Stimulated activated CD8-positive, alpha-beta memory T cell treated with anti-CD3 and anti-CD28 coated beads, Interleukin-15, amount 100 ng/mL, for 4 hours (primary cell): ENCODE measurements at places on chromosomes 1 and 21.

DNA sequence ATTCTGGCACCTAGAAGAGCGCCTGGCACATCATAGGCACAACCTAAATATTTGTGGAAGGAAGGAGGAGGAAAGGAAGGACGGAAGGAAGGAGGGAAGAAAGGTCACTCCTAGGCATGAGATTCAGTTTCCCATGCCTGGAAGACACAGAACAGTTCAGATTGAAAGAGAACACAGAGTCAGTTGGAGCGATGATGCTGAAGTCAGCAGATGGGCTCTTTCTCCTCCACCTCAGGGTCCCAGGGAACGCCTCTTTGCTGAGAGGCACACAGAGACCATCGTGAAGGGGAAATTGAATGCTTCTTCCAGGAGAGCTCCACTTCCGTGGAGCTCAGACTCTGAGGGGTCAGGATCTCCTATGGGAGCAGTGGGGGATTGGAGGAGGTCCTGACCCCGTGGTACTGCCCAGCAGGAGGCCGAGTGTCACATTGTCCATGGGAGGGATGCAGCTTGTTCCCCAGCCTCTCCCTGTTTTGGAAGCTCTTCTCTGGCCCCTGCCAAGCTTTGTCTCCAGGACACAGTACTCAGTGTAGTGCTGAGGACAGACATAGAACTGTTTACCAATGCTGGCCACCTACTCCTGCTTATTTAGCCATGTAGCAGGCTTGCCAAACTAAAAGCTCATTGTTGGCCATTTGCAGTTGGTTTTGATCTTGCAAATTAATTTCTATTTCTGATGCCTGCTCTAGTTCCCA lies 2.4 kb downstream of the MYBPHL start:
- no peak for DNase-seq

GRCh38 chr1:117942293-117942692 lies 12.8 kb downstream of the WDR3 start:
- no peak for DNase-seq

- no peak for DNase-seq
These were observed 37.3 kb upstream of the ZNF644 start for GRCh38 chr1:91059157-91059556.

DNA sequence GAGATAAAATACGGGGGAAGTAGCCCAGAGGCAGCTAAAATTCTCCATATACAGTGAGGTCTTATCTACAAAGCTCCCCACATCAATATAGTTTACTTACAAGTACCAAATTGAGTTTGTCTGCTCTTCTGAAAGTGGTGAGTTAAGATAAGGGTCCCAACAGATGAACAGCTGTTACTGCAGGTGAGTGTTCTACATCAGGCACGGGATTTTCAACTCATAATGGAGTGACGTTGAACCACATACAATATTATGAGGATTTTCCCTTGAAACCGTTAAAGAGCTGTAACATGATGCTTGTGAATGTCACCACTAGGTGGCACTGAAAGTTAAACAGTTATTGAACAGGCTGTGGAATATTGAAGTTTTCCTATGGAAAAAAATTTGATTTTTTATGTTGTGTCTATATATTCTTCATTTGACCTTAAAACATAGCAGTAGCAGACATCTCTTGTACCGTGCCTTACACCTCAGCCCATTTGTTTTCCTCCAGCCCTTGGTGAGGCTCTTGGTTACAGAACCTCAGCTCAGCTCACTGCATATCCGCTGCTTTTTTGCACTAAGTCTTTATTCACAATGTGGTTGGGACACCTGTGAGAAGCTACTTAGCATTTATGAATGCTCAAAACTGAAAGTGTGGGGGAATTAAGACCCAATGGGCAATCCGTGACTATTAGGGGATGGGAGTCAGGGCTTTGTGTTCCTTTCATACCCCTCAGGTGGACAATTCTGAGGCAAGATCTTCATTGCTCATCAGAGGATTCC lies 23.2 kb downstream of the CD1D start:
- DNase-seq: no peak

DNA sequence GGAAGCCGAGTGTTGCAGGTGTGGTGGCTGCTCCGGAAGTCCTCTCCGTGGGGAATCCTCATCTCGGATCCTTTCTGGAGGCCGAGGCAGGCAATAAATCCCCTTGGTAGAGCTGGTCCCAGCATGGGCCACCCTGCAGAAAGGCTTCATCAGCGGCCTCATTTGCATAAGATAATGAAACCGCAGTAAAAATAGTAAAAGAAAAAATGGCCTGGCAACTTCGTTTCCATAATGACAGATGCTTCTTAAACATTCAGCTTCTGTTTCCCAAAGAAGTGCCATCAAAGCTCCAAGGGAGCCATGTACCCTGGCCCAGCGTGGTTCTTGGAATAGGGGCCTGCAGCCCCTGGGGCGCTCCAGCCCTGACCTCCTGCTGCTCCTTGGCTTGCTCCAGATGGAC lies 244.1 kb downstream of the GRIK3 start:
- DNase-seq: no peak

DNA sequence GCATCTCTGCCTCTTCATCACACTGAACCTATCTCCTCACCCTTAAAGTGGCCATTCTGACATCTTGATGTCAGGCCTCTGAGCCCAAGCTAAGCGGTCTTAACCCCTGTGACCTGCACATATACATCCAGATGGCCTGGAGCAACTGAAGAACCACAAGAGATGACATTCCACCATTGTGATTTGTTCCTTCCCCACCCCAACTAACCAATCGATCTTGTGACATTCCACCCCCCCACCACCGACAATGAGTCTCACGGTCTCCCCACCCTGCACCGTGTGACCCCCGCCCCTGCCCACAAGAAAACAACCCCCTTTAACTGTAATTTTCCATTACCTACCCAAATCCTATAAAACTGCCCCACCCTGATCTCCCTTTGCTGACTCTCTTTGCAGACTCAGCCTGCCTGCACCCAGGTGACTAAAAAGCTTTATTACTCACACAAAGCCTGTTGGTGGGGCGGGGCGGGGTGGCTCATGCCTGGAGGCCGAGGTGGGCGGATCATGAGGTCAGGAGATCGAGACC lies 21.0 kb upstream of the PINK1 start:
- DNase-seq: no peak

DNA sequence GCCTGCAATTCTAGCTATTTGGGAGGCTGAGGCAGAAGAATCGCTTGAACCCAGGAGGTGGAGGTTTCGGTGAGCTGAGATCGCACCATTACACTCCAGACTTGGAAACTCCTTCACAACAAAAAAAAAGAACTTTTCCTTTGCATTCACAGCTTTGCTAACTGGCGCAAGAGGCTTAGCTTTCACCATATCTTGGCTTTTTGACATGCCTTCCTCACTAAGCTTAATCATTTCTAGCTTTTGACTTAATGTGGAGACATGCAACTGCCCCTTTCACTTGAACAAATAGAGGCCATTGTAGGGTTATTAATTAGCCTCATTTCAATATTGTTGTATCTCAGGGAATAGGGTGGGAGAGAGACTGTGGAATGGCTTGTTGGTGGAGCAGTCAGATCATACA lies 8.7 kb downstream of the KPNA6 start:
- DNase-seq: no peak

GRCh38 chr1:8006037-8006963 lies 19.8 kb downstream of the ERRFI1 start:
- DNase-seq: no peak

- DNase-seq: no peak
These were observed 321.4 kb downstream of the DPYD start for GRCh38 chr1:97599447-97599846.

DNA sequence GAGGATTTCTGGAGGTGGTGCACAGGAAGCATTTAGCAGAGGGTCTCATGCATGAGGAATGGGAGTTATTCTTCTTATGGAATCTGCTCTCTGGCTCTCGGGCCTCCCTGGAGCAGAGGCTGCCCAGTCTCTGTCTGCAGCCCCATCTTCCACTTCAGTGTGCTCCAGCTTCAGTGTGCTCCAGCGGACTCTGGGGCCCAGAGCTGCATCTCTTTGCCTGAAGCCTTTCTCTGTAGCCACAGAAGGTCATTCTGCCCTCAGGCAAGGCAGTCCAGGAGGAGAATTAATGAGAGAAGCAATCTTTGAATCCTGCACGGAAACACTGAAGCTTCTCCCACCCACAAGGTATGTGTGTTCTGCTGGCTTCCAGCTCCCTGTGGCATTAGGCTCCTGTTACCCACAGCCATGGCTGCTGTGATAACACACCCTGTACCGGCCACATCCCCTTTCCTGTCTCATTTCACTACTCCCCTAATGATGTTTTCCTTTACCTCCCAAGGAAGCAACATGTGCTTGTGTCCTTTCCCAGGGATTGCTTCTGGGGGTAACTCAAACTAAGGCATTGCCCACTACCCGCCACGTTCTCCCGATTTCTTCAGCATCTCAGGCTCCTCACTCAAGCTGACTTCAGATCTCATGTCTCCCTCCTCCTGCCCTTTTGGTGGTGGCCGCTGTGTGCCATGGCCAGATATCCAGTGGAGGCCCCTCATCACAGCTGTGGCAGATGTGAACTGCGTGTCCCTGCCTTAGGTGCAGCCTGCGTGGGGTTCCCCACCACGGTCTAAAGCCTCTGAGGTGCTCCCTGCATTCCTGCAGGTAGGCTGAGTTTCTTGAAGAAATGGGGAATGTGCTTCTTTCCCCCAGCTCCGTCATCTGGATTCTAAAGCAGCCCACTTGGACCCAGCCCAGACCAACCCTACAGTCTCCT lies 181.2 kb upstream of the GALNT2 start:
- no peak for DNase-seq

DNA sequence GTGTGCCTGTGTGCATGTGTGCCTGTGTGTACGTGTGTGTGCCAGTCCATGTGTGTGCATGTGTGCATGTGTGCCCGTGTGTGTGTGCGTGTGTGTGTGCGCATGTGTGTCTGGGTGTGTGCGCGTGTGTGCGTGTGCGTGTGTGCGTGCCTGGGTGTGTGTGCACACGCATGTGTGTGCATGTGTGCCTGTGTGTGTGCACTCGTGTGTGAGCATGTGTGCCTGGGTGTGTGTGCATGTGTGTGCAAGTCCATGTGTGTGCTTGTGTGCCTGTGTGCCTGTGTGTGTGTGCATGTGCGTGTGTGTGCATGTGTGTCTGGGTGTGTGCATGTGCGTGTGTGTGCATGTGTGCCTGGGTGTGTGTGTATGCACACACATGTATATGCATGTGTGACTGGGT lies 28.7 kb upstream of the COL6A2 start:
- no peak for DNase-seq

DNA sequence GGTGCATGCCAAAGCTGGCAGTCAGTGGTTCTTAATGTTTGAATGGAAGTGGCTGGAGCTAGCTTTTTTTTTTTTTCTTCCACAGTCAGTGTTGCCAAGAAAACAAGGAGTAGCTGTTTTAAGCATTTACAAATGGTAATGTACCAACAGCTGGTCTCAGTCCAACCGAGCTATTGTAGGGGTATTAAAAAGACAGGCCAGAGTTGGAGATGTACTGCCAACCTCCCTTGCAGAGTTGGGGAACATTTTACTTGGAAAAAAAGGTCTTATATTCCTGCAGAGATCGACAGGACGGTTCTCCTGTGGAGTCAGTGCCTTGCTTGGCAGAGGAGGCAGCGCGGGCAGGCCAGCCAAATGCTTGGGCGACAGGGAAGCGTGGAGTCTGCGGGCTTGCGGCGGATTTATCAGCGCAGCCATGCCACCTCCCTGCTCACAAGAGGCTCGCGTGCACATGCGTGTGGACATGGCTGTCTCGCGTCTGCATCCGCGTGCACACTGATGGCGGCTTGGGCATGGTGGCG lies 338.1 kb downstream of the RPS6KC1 start:
- no peak for DNase-seq

DNA sequence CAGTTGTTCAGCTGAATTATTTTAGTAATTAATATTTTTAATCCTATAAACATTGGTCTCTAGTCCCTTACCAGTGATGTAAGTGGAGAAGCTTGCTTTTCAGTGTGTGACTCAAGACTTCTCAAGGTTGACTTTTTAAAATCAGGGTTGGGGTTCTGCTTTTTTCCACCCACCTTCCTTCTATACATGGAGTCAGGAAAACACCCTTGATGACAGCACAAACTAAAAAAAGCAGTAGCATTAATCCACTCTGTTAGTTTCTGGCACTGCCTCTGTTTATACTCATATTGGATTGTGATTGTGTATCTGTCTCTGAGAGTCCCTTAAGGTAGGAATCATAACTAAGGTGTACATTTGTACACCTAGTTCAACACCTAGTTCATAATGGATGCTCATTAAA lies 8.3 kb upstream of the PLEKHO1 start:
- no peak for DNase-seq

- no peak for DNase-seq
These were observed 63.4 kb upstream of the LRP8 start for GRCh38 chr1:53391296-53391695.

GRCh38 chr1:68449901-68450300 lies at the start of gene RPE65:
Gene RPE65, minus strand, starts transcription at chr1:68449954. Its CDS starts 49 bp downstream, at chr1:68449905.
- DNase-seq: no peak

- no peak for DNase-seq
These were observed 5.3 kb downstream of the SAMD11 start for GRCh38 chr1:928825-929661.

DNA sequence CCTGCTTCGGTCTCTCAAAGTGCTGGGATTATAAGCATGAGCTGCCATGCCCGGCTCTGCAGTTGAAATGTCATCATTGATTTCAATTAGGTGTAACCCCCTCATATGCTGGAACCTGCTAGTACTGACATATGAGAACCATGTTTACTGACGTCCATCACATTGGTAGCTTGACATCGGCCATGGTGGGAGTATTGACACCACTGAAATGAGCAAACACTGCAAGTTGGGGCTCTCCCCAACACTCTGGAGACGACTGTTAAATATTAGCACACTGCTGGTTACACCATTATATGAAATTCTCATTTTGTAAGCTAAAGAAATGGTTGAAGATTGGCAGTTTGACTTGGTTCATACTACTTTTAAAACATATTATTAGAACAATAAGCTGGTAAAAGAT lies 63.7 kb downstream of the CNST start:
- DNase-seq: no peak
